CD4-positive, alpha-beta T cell treated with Interleukin-2 at 100 ng/mL for 4 hours (primary cell): ENCODE measurements at places on chromosomes 6 and 20.

DNA sequence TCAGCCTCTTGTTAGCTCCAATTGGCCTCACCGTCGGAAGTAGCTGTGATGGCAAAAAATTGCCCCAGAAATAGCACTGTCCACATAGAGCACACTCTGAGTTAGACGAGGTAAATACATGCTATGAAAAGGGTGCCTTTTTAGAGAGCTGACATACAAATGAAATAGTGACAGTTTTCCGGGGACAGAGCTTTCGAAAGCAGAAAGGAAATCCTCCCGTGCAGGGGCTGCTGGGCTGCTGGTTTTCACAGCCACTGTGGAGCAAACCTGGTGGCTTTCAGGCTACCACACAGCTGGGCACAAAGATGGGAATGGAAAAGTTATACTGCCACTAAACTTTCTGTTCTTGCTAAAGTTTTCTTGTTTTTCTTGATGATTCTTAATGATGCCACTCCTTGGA, 8.3 kb downstream of the SLPI start:
- DNase-seq = no peak

GRCh38 chr6:122798099-122798641, 9.1 kb downstream of the SMPDL3A start:
- DNase-seq = no peak

DNA sequence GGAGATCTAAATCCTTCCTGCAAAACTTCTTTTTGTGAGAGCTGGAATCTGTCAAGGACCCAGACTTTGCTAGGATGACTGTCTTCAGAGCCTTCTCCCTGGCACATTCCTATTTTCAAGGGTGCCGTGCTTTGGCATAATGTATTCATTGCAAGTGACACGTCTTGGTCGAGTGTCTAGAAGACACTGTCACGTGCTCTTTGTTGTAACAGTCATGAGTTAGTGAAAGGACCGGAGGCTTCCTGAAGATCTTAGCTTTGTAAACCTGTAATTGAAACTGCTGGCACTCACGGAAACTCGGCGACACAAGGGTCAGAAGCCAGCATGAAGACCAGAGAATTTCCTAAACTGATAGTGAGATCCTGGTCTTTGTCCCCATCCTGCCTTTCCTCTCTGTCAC, 19.7 kb upstream of the TAGAP start:
- DNase-seq = peak; percentile 30

- no peak for DNase-seq
Observed at GRCh38 chr6:110587328-110587727, 110.9 kb upstream of the SLC22A16 start.

GRCh38 chr20:62896526-62896925, 29.8 kb downstream of the DIDO1 start:
- no peak for DNase-seq

- no peak for DNase-seq
Observed at GRCh38 chr6:56691814-56692213, 49.1 kb upstream of the DST start.

- no peak for DNase-seq
Observed at GRCh38 chr6:5497896-5498578, 236.7 kb downstream of the FARS2 start.

GRCh38 chr20:61615806-61616205, 363.7 kb downstream of the CDH4 start:
- DNase-seq = no peak

GRCh38 chr6:35640017-35640664, 48.6 kb downstream of the FKBP5 start:
- DNase-seq = no peak

DNA sequence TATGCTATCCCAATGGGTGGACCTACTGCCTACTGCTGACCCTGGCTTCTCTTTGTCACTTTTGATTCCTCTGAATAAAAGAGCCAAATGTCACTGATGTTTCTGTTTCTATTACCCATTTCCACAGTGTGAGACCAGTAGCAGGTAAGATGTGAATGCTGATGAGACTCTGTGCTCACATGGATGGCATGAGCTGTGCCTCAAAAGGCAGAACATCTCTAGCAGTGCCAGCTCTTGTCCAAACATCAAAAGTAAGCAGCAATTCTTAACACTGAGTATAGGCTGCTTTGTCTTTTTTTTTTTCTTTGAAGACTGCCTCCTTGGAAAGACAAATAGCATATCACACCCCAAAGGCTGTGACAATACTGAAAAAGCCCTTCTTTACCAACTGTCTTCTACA, 459.2 kb upstream of the RUNX2 start:
- DNase-seq = no peak

DNA sequence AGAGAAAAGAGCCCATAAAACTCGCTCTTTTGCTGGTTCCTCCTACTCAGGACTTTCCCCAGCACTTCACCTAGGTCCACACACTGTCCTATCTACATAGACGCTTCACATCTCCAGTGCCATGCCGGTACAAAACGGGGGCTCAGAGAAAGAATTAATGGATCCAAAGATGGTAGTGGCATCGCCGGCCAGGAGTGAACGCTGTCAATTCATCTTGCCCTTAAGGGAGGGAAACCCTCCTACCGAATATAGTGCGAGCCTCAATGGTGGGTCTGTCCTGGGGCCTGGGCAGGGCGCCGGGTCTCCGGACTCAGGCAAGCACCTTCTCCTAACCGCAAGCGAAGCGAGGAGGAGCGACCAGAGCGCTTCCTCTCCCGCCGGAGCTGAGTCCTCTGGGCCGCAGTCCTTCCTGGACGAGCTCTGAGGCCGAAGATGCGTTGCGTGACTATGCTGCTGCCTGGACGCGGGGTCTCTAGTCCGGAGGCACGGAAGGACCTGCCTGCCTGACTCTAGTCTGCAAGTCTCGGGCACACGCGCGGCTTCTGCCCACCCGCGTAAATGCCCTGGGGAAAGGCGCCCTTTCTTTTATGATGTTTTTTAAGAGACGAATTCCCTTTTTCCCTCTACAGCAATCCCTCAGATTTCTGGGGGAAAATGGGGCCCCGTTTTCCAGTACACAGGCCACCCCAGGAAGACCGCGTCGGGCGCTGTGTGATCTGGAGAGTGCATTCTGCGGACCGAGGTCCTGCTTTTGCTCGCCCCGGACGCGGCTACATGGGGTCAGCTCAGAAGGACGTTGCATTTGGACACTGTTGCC, 100.1 kb upstream of the PRDM1 start:
- DNase-seq = no peak

- peak; percentile 34 for DNase-seq
Observed at GRCh38 chr6:339480-339879, 47.2 kb downstream of the DUSP22 start.

DNA sequence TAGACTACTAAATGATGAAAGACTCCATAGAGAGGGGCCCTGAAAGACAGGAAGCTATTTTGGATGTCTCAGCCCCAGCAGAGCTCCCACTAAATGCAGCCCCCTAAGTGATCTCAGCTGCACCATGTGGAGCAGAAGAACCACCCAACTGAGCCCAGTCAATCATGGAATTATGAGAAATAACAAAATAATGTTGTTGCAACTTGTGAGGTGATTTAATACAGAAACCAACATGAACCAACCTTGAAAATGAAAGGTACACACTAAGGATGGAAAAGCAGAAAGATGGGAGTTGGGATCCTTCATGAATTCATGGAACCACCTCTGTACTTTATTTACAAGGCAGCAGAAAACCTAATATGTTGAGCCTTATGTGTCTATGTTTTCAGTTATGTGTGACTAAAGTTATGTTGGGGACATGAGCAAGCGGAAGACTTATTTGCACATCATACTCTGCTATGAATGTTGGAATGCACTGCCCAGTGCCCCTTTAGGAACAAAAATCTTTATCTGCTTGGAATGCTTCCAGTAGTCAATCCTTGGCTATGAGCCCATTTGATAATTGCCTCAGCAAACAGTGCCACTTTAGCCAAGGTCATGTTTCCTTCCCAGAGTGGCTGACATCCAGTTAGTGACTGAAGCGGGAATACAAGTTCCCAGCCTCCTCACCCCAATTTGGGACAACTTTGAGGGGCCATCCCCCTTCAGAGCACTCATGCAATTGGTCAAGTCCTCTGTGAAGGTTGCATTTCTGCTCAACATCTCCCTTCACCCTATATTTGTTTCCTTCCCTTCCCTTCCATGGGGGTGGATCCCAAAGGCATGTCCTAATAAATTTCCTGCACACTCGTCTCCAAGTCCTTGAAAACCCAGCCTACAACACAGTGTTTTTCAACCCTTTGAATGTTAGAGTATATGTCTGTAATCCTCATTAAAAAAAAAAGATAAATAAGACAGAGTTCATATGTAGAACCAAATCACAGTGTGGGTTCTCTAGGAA, 18.4 kb downstream of the TP53RK start:
- no peak for DNase-seq

DNA sequence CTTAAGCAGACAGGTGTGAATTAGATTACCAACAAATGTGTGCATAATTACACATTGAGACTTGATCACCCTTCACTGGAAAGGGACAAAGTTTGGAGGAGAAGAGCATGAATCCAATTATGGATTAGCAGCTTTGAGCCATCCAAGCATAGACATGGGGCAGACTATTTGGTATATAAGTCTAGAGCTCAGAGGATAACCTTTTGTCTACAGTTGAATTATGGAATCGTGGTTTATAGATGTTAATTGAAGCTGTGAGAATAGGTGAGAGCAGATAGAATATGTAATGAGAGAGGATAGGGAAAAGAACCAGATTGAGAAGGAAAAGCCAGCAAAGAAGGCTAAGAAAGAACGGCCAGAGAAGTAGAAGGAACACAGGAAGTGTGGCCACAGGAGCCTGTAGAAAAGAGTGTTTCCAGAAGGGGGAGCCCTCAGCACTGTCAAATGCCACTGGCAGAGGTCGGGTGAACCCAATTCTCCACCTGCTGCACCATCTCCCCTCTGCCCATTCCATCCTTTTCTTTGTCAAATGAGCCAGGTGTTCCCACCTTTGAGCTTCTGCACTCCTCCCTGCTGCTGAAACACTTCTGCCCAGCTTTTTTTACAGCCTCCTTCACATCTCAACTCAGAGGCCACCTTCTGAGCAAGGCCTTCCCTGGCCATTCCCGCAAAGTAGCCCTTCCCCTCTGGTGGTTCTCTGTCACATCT, 7.3 kb downstream of the DNTTIP1 start:
- peak; percentile 72 for DNase-seq

GRCh38 chr20:34089655-34090345, 22.2 kb downstream of the EIF2S2 start:
- no peak for DNase-seq

DNA sequence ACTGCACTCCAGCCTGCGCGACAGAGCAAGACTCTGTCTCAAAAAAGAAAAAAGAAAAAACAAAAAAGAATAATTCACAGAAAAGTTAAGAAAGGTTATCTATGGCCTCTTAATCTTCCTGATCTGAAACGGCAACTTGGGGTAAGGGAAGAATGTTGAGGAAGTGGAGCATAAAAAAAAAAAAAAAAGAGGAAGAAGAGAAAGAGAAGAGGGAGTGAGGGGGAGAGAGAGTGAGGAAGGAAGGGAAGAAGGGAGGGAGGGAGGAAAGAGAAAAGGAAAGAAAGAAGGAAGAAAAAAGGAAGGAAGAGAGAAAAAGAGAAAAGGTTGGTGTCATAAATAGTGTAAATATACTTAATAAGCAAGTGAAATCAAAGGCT, 68.9 kb upstream of the NCOA3 start:
- no peak for DNase-seq

- DNase-seq = no peak
Observed at GRCh38 chr6:22082218-22082617, 214.6 kb downstream of the PRL start.

- DNase-seq = no peak
Observed at GRCh38 chr6:158769234-158769770, 49.9 kb downstream of the EZR start.

DNA sequence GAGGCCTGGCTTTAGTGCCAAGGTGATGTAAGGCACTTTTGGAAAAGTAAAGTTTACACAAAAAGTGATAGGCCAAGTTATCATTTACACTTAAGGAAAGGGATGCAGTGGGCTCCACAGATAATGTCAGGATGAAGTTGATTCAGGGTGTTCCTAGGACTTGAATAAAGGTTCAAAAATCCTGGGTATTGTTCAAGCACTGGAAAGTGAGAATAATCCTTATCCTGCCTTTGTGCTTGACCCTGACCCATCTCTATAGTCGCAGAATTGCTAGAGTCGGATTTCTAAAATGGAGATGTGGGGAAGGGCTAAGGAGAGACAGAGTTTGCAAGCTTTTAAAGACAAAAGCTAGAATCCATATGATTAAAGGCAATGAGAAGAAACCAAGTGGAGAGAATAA, 115.6 kb downstream of the TIAM2 start:
- DNase-seq = no peak

DNA sequence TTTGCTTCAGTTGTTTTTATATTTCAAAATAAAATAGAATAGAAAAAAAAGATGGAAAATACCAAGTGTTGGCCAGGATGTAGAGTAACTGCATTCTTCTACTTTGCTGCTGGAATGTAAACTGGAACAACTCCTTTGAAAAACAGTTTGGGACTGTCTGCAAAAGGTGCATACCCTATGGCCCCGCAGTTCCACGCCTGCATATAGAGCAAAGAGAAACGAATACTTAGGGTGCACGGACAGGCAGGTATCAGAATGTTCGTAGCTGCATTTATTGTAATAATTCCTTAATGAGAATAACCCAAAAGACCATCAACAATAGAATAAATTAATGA, 603 bp upstream of the RAB23 start:
- peak; percentile 13 for DNase-seq

DNA sequence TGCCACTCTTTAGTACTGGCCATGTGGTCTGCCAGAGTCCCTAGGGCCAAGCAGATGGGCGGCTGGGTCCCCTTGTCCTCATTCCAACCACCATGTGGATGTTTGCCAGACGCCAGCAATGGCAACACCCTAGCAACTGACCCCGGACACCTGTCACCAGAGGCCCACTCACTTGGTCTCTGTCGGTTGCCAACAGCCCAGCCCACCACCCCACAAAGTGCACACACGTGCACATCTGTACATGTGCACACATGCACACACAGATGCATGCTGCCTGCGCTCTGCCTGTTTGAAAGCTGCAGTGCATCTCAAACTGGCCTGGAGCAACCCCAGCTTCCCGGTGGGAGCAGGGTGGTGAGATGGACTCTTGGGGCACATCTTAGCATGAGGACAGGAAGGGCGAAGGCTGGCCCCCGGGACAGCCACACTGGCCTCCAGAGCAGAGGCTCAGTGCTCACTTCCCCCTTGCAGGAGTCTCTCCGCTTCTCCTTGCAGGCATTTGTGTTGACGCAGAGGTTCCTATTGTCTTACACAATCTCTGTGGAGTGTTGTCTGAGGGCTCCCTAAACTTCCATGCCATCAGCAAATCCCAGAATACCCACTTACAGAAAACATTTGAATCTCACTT, 54.0 kb downstream of the PSMG4 start:
- no peak for DNase-seq

GRCh38 chr6:88641178-88641903, 322.1 kb downstream of the RNGTT start:
- DNase-seq = no peak

- no peak for DNase-seq
Observed at GRCh38 chr20:15214051-15214450, 876.6 kb upstream of the FLRT3 start.
